Kidney (tissue), 22 donors: ENCODE measurements at places on chromosomes 3 and 15. TPM values are rescaled to one million over a fixed set of nuclear protein-coding genes. Genes with fewer than 3 reads are reported as not detected.

GRCh38 chr3:98602078-98602678 is 8.8 kb upstream of the CPOX start:
- H3K27me3 ChIP-seq: no peaks in the 10 kb centered on the region
- no peaks in the 10 kb centered on the region for H3K36me3 ChIP-seq
- DNase-seq: peak; percentile 70

- peaks cover 2% of the 10 kb centered on the region for H3K36me3 ChIP-seq
- H3K4me1 ChIP-seq: no peaks in the 10 kb centered on the region
- no peak overlapping the region for H3K4me3 ChIP-seq
- DNase-seq: no peak
- H3K27ac ChIP-seq: no peak overlapping the region
- no peaks in the 10 kb centered on the region for H3K27me3 ChIP-seq
These were observed 137.4 kb upstream of the UBP1 start for GRCh38 chr3:33577588-33577987.

GRCh38 chr3:27317096-27317495 is 52.1 kb downstream of the NEK10 start:
- no peak for DNase-seq
- H3K4me1 ChIP-seq: no peaks in the 10 kb centered on the region
- no peak overlapping the region for H3K27ac ChIP-seq
- no peaks in the 10 kb centered on the region for H3K36me3 ChIP-seq
- H3K4me3 ChIP-seq: no peak overlapping the region

- no peak overlapping the region for H3K4me3 ChIP-seq
- no peak overlapping the region for H3K27ac ChIP-seq
- no peaks in the 10 kb centered on the region for H3K4me1 ChIP-seq
- H3K36me3 ChIP-seq: no peaks in the 10 kb centered on the region
- no peak for DNase-seq
These were observed 91.3 kb downstream of the PLXNA1 start for GRCh38 chr3:127073941-127074820.

- no peak overlapping the region for H3K4me3 ChIP-seq
- no peak for DNase-seq
- no peak overlapping the region for H3K27ac ChIP-seq
- no peaks in the 10 kb centered on the region for H3K36me3 ChIP-seq
- H3K4me1 ChIP-seq: peaks cover 4% of the 10 kb centered on the region
- H3K27me3 ChIP-seq: no peaks in the 10 kb centered on the region
These were observed 3.4 kb upstream of the MGLL start for GRCh38 chr3:127825756-127826155.

Gene GNAT1
- not detected for total RNA-seq

Gene UNC45A
- 62.8 TPM for total RNA-seq
